Stimulated activated CD4-positive, alpha-beta T cell treated with anti-CD3 and anti-CD28 coated beads, TNF-alpha, amount 100 ng/mL, for 1 hour (primary cell): ENCODE measurements at places on chromosomes 1 and 21.

GRCh38 chr1:62561306-62561705 lies 36.0 kb upstream of the ANGPTL3 start:
- no peak for DNase-seq

DNA sequence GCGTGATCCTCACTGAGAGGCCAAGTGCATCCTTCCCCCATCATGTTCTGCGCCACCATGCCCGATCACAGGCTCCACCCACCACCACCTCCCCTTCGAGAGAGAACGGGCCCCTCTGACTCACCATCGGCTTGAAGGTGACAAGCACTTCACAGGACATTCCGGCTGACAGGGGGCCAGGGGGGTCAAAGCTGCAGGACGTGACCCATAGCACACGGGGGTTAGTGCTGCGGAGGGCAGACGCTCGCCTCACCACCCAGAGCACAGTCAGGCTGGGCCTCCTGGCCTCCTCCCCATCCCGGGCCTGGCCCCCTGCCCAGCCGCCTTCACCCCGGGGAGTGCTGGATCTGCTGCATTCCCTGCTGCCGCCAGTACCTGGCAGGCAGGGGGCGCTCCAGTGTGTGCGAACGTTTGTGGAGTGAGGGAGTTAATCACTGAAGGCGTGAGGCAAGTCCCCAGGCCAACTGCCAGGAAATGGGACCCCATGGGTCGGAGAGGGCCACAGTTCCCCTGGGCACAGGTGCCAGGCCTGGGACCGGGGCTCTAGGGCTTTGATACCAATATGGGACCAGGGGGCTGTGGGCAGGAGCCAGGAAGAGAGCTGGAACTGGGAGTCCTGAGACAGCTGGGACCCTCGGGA lies 40.9 kb upstream of the TMEM52 start:
- peak; percentile 18 for DNase-seq

DNA sequence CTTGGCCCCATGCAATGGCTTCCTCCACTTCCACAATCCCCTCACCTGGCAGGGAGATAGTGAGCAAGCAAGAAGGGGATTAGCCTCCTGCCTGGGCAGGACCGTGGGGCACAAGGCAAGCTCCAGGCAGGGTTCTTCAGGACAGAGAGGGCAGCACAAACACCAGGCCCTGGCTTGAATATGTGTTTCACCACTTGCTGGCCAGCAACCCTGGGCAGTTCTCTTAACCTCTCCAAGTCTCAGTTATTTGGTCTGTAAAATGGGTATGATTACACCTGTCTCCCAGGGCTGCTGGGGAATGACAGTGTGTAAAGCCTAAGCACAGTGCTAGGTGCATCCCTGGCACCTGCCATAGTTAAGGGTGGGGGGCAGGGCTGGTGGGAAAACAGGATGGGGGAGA lies 31.9 kb downstream of the H3-3A start:
- DNase-seq, result no peak

DNA sequence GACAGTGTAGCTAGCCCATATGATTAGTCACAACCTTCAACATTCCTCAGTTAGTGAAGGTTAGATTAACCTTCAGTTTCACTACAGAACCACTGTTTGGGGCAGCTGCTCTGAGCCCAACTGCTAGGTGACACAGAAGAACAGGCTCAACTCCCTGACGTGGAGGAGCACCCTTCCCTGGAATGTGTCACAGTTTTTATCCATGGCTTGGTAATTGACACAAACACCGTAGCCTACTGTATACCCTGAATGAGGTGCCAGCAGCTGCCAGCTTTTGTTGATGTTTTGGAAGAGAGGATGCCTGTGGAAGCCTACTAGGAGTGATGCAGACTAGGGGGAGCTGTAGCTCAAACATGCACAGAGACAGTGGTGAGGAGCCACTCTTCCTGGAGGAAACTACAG lies 56.6 kb upstream of the CR2 start:
- no peak for DNase-seq

DNA sequence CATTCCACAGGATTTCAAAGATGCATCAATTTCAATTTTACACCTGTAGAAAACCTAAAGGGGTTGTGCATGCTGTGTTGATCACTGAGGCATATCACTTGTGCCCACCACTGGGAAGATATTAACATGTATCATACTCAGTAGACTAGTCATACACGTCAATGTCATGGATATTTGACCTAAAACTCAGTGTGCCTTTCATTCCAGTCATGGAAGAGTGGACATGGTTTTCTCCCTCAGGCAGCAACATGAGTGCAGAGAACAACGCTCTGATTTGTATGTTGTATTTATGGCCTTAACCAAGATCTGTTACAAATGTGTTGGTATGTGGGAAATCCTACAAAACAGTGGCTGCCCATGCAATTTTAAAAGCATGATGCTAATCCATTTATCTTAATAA lies 6.1 kb upstream of the C1orf53 start:
- no peak for DNase-seq

GRCh38 chr1:62539028-62539447 lies 58.3 kb upstream of the ANGPTL3 start:
- DNase-seq, result no peak

GRCh38 chr1:179702946-179703539 lies 40.0 kb upstream of the FAM163A start:
- no peak for DNase-seq

DNA sequence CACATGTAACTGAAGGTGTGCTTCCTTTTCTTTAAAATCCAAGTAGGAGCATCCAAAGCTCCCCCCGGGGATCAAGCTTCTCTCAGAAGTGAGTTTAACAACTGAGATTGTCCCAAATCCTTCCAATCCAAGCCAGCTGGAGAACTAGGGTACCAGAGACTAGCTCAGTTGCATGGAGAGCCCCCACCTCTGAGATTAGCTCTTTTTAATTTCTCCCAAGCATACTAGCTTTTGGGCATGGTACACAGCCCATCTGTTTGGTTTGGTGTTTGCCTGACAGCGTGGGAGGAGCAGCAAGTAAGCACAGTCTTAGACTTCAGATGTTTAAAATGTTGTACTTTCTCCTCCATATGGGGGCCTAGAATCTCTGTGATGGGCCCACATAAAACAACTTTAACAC lies 142.8 kb downstream of the ASTN1 start:
- no peak for DNase-seq

- DNase-seq, result no peak
Measured at GRCh38 chr1:27367160-27367650, 444 bp upstream of the MAP3K6 start.

DNA sequence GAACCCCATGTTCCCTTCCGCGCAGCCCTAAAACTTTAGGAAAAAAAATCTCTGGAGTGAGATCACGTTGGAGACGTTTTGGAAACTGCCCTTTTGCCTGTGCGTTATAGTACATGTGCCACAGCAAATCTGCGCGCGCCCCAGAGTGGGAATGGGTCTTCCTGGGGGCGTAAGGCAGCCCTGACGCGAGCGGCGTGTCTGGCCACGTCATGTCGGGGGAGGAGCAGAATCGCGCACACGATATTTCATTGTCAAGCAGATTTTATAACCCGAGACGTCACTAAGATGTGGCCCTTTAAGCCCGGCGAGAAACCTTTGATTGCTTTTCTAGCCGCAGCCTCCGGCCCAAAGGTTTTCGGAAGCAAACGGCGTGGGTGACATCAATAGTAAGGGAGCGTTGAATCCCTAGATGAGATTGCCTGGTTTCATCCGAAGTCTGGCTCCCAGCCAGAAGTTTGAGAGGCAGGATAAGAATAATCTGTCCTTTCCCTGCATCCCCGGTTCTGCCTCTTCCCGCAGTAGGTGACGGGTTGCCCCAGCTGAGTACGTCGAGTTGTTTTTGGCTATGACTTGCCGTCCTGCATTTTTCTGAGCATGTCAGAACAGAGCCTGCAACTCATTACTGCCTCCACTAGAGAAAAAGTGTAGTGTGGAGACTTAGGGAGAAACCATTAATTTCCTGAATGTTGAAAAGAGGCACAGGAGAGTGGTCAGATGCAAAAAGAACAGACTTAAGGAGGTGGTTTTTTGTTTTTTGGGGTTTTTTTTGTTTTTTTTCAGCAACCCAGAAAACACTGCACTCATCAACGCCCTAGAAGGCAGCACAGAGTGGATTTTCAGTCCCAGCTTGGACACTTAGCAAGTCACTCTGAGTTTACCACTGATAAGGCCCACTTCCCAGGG lies 817 bp upstream of the PMVK start:
- peak; percentile 64 for DNase-seq

DNA sequence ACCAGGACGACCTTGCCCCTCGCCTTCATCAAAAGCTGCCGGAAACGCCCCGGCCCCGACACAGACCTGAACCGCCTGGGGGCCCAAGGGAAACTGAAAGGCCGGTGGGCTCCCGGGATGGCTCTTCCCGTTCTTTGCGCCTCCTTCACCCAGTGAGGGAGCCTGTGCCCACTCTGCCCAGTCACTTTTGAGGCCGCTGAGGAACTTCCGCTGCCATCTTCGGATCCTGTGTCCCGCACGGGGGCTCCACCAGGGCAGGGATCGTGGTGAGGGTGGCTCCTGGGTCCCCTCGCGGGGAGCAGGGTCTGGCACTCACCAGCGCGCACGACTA lies 104.0 kb downstream of the PPIAL4G start:
- DNase-seq, result no peak

- DNase-seq, result no peak
Measured at GRCh38 chr1:170661646-170662411, 2.1 kb upstream of the PRRX1 start.

DNA sequence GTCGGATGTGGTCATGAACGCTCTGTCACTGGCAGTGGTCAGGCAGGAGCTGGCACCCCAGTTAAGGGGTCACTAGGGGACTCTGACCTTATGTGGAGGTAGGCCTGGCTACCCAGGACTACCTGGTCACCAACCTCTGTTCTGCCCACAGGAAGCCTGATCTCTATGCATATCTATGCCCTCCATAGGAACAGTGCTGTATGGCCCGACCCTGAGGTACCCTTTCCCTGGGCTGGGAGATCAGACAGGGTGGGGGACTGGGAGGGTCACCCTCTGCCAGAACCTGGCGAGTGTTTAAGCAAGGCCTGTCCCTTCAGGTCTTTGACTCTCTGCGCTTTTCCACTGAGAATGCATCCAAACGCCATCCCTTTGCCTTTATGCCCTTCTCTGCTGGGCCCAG lies 19.0 kb downstream of the CYP4B1 start:
- DNase-seq, result no peak

GRCh38 chr1:56340977-56341376 lies 238.4 kb downstream of the PLPP3 start:
- DNase-seq, result no peak

DNA sequence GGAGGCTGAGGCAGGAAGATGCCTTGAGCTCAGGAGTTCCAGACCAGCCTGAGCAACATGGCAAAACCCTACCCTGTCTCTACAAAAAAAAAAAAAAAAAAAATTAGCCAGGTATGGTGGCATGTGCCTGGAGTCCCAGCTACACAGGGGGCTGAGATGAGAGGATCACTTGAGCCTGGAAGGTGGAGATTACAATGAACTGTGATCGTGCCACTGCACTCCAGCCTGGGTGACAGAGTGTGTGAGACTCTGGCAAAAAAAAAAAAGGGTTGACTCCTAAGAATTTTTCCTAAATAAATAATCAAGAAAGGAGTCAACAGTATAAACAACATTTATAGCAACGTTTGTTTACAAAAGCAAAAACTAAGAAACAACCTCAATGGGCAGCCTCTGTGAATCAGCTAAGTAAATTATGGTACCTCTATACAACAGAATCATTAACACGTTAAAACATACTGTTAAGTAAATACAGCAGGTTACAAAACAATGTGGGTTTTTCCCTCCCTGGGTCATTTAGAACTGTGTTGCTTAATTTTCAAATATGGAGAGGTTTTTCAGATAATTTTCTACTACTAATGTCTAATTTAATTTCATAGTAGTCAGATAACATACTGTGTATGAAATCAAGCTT lies 56.8 kb downstream of the SLC30A10 start:
- no peak for DNase-seq

- no peak for DNase-seq
Measured at GRCh38 chr1:22252251-22252650, 109.4 kb upstream of the WNT4 start.

DNA sequence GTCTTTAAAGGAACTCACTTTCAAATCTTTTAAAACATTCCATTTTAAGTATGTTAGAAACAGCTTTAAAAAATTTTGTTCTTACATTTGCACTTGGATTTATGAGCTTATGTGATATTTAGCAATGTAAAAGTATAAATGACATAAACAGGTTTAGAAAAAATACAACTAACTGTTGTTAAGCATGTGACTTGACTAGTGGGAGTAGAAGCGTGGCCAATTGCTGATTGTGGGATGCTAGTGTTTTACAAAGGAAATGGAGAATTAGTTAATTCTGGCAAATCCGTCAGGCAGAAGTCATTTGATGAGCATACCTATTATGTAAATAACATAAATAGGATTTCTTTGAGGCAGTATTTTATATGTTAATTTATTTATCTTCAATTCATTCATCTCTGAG lies 175.8 kb downstream of the ADGRL2 start:
- no peak for DNase-seq

GRCh38 chr1:232038706-232039677 lies 412.4 kb downstream of the DISC1 start:
- no peak for DNase-seq

GRCh38 chr1:238063454-238063853 lies 172.7 kb upstream of the ZP4 start:
- no peak for DNase-seq

DNA sequence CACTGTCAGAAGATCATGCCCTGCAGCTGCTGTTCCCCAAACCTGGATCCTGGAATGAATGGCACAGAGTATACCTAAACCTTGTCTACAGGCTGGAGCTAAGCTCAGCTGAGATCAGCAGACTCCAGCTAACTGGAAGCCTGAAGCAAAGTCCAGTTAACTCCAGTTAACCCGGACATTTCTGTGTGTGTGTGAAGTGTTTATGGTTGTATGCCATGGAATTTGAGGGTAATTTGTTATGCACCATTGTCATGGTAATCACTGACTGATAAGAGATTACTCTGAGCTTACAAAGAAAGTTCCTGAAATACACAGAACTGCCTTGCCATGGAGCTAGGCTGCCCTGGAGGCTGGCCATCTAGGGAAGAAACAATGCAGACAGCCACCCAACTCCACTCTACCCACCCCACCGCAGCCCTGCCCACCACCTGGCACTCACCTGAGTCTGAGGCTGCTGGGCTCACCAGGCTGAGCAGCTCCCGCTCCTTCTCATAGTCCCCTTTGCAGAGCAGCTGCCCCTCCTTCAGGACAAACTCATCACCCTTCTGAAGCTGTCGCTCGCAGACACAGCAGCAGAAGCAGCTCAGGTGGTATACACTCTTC lies 107.4 kb downstream of the LMX1A start:
- no peak for DNase-seq

- DNase-seq, result no peak
Measured at GRCh38 chr1:85494904-85495266, 29.9 kb upstream of the DDAH1 start.
